ENCODE measurements at places on chromosomes 11 and 22. TPM values are rescaled to one million over a fixed set of nuclear protein-coding genes. Genes with fewer than 3 reads are reported as not detected.

DNA sequence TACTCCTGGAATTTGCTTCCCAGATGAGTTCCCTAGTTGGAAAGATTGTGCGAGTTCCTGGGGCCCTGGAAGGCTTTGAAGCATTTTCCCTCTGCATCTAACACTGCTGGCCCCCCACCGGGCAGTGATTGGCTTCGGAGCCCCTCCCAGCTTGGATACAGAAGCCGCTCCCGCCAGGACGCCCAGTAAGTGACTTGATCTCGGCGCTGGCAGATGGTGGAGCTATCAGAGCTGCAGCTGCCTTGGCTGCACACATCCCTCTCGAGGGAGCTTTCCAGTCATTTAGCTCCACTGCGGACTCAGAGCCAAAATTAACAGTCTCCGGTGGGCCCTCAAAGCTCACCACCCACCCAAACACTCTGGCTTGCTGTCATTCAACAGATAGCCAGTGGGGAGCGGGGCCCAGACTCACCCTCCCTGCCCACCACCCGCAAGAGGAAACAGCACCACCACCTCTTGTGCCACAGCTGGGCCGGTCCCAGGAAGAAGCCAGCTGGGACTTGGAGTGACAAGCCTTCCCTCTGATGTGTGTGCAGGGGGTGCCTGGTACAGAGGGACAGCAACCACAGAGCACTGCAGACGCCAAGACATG is 162.3 kb downstream of the TRIM29 start:
- no peak for DNase-seq

GRCh38 chr22:45201678-45202332 is 38.1 kb downstream of the NUP50 start:
- DNase-seq: no peak

The TCN1 gene
- not detected for total RNA-seq

- DNase-seq: no peak
Observed at GRCh38 chr11:86068138-86068871, 579 bp downstream of the PICALM start.

DNA sequence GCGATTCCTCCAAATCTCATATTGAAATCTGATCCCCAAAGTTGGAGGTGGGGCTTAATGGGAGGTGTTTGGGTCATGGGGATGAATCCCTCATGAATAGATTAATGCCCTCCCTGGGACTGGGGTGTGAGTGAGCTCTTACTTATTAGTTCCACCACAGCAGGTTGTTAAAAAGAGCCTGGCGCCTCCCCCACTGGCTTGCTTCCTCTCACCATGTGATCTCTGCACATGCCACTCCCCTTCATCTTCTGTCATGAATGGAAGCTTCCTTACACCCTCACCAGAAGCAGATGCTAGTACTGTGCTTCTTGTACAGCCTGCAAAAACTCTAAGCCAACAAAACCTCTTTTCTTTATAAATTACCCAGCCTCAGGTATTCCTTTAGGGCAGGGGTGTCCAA is 8.8 kb downstream of the RRAS2 start:
- DNase-seq: no peak

GRCh38 chr11:19598876-19599486 is 113.7 kb upstream of the NAV2 start:
- no peak for DNase-seq

The OR8G5 gene
- total RNA-seq: not detected

GRCh38 chr22:48591286-48592065 is 1236.2 kb downstream of the BRD1 start:
- DNase-seq: no peak

DNA sequence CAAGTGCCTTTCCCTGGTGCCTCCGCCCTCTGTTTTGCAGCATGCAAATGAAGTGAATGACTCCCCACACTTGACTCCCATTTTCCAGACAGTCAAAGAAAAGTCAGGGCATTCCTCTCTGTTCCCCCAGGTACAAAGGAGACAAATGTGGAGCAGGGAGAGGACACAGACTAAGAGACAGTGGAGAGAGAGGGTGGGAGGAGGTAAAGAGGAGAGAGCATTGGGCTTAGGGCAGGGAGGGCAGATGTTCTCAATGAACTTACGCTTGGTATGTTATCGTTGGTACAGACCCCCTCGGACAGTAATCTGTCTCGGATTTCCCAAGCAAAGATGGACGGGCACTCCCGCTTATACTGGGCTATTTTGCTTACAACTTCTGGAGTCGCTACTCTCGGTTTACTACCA is 9.8 kb downstream of the PAX6 start:
- no peak for DNase-seq

GRCh38 chr11:96943970-96944369 is 554.2 kb downstream of the JRKL start:
- DNase-seq: no peak

DNA sequence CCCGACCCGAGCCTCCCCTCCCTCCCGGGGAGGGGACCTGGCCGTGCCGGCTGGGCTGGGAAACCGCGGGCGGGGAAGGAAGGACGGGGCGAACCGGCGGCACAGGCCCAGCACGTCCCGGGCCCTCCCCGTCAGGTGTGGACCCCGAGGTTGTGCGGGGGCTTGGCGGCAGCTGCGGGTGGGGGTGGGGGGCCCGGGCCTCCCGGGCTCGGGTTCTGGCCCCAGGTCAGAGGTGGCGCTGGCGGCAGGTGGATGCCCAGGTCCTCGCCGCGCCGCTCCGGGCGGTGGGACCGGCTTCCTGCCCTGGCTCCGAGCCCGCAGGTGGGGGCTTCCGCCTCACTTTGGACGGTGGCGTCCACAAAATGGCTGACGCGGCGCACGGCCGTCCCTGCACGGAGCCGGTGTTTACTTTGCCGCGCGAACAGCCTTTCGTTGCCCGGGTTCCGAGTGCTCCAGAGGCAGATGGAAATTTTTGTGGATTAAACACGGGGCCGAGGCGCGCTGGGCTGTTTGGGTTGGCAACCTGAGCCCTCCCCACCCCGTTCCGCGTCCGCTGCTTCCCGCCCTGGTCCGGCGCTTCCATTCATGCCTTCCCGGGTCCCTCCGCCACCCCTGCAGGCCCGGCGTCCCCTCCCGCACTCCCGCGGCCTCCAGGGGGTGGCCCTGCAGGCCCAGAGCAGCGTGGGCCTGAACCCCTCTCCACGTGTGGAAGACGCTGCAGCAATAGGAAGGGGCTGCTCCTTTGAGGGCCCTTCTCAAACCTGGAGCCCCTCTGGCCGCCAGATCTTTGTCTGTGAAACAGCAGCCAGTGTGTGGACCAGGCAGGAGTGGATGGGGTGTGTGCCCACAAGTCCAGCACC is 92.0 kb upstream of the KCNQ1OT1 start:
- DNase-seq: no peak

The PLEKHA7 gene
- total RNA-seq: 0.17 TPM

GRCh38 chr22:28443526-28443876 is 236.1 kb downstream of the TTC28 start:
- DNase-seq: no peak

The FERMT3 gene
- total RNA-seq: 55.8 TPM

The GSTT4 gene
- not detected for total RNA-seq

The CHRNA10 gene
- 0.30 TPM for total RNA-seq

GRCh38 chr11:111225881-111226280 is 19.6 kb upstream of the POU2AF2 start:
- no peak for DNase-seq

GRCh38 chr11:561148-562003 is 606 bp downstream of the RASSF7 start:
- no peak for DNase-seq

DNA sequence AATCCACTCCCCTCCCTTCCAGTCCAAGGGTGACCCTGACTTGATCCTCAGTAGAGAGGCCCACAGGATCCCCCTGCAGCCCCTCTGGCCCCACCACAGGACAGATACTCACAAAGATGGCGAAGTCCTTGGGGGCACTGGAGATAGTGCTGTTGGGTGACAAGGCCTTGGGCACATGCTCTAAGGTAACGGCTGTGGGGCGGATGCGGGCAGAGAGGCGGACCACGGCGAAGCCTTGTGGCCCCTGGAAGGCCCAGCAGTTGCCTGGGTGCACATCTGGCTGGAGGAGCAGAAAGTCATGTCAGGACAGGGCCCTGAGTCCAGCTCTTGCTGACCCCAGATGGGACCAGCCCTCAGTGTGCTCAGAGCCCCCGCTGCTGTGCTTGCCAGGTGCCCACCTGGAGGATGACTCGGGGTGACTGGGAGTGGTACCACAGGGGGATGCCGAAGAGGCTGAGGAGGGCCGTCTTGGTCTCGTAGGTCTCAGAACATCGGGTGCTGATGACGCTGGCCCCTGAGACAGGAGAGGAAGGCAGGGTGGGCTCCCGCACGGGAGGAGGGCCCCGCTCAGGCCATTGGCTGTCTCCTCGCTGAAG is 17.2 kb downstream of the SUN2 start:
- no peak for DNase-seq

DNA sequence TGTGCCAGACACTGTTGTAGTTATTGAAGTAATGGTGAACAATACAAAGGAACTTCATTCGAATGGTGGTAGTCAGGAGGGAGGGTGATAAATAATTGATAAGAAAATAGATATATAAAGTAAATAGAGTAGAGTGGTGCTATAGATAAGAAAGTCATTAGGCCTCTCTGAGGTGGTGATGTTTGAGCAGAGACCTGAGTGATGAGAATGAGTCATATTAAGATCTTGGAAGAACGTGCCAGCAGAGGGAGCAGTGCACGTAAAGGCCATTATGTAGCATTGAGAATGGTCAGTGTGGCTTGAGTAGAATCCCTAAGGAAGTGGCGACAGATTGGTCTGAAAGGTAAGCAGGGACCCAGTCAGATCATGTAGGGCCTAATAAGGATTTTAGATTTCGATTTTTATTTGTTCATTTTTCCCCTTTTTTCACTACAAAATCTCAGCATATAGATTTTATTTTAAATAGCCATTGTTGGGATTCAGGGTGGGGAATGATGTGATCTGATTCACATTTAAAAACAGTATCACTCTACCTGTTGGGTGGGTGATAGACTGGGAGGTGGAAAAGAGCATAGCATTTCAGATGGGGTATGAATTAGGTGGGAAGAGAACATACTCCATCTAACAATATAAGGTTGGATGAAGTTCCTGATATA is 44.7 kb downstream of the CCDC90B start:
- DNase-seq: peak; percentile 68

The SNX32 gene
- total RNA-seq: not detected

The PKP3 gene
- 27.0 TPM for total RNA-seq

- no peak for DNase-seq
Observed at GRCh38 chr11:131749101-131749500, 378.7 kb downstream of the NTM start.

GRCh38 chr22:38204784-38205183 is 3.0 kb downstream of the MAFF start:
- DNase-seq: no peak

The OR51B5 gene
- 0.35 TPM for total RNA-seq

GRCh38 chr22:49643466-49643865 is 184.2 kb downstream of the BRD1 start:
- no peak for DNase-seq

DNA sequence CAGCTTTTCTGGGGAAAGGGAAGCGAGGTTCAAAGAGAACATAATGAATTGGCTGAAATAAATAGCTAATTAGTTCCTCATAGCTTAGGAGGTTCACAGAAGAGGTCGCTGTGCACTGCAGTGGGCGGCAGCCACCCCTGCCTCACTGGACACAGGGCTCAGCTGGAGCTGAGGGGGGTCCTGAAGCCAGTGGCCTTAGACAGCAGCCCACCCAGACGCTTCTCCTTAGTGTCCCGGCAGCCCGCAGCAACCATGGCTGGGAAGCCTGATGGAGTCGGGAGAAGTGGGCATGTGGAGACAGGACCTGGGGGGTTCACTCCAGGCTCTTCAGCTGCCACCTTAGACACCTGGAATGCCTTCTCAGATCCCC is 75.4 kb downstream of the TRIM29 start:
- no peak for DNase-seq

DNA sequence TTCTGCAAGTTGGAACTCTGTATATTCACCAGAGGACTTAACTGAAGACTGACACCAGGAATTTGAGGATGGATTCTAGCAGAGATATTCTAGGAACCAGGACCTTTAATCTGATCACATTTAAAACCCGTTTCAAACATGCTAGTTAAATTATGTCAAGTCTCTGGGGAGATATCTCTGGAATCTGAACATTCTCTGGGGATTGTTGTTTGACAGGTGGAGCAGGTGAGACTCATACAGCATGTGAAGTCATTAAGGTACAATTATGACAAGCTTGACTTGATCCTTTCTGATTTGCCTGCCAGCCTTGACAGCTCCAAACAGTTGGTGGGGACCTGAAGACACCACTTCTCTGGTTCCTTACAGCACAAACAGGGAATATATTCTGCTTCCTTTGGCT is 100.3 kb downstream of the FAT3 start:
- no peak for DNase-seq
